ENCODE measurements at places on chromosomes 5 and 9. TPM values are rescaled to one million over a fixed set of nuclear protein-coding genes. Genes with fewer than 3 reads are reported as not detected.

The PCDHGB7 gene
- total RNA-seq = 8.3 TPM

The FOXE1 gene
- total RNA-seq = not detected

The SH2D3C gene
- total RNA-seq = 0.18 TPM

The P4HA2 gene
- 933 TPM for total RNA-seq
